ENCODE measurements at places on chromosomes 2 and 18.

DNA sequence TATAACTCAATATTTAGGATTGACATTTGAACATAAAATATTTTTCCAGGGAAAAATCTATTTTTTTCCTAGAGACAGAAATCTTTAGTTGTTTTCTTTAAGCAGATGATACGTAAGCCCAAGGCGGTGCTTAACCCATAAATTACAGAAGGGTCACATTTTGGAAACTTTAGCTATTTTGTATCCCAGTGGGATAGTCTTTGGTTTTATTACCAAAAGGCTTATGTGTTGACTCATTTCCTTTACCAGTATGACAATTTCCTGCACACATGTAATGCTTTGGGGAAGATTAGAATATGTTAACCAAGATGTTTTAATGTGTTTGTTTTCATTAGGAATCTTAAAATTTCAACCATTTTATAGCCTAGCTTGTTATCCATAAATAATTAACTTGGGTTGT lies 24.8 kb downstream of the DYNC1I2 start:
- no peak for DNase-seq

- no peak for DNase-seq
Measured at GRCh38 chr18:2978661-2979106, 34.3 kb downstream of the LPIN2 start.

- DNase-seq: no peak
Measured at GRCh38 chr2:127678531-127678930, 3.2 kb upstream of the LIMS2 start.

DNA sequence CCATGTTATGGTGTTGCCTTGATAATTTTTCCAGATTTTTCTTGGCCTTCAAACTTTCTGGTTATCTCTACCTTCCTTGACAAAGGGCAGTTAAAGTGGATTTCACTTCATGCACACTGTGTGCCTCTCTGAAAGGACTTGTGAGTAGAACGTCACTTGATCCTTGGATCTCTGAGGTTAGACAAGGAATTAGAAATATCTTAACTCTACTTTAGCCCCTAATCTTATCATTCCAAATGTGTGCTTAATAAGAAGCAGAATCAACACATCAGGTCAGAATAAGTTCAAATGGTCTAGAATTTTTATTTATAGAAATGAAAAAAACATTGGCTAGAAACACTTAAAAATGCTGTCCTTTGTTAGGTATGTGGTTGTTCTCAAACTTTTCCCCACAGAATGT lies 205.7 kb downstream of the TPGS2 start:
- no peak for DNase-seq

GRCh38 chr18:32461709-32462272 lies 8.9 kb downstream of the GAREM1 start:
- DNase-seq: no peak

GRCh38 chr2:171956135-171956825 lies 34.0 kb downstream of the HAT1 start:
- DNase-seq: no peak

DNA sequence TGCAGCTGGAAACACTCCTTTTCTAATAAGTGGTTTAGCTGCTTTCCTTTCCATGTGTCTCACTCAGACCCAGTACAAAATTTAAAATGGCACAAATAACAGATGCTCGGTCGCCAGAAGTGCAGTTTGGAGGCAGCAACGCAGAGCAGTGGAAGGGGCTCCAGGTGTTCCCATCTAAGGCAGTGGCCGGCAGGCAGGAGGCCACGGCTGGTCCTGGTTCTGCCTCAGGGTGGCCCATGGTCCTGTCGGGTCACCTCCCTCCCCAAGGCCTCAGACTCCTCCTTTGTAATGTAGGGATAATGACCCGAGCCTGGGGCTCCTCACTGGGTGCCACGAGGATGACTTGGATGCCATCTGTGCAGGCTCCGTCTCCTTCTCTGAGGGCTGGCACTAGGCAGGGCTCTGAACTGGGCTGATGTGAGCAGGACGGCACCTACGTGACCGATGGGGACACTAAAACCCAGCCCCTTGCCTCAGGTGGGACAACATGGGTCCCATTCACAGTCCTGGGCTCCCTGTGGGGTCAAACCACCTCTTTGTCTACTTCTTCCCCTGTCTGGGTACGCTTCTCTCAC lies 80.9 kb upstream of the SLC66A3 start:
- DNase-seq: no peak

- no peak for DNase-seq
Measured at GRCh38 chr2:239596792-239597191, 196.0 kb upstream of the HDAC4 start.

- no peak for DNase-seq
Measured at GRCh38 chr2:192645811-192646598, 451.3 kb upstream of the TMEFF2 start.

DNA sequence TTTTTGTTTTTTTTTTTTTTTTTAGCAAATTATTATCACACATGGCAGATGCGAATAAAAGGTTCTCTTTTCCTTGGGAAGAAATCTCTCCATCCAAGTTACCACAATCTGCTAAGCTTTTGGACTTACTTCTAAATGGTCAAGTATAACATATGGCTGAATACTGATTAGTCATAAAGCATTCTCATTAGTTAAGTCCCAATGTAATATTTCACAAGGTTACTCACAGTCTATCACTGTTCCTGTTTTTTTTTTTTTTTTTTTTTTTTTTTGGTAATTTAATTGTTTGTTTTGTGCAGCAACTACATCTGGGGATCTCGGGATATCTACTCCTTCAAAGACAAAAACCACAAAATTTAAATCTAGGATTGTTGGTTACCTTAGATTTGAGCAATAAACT lies 771.7 kb downstream of the CPS1 start:
- no peak for DNase-seq

DNA sequence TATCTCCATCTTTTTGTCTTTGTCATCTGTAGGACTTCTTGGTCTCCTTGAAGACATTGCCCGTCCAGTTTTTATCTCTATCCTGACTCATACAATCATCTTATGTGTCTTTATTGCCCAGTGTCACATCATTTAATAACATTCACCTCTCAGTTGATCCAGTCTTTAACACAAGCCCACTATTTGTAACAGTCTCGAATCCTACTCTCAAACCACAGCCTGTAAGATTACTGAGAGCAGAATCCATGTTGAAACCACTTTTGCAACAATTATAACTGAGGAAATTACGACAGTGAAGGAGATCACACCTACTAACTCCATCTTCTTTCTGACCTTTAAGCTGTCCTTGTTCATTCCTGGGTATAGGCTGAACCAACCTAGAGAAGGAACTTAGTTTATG lies 1206.0 kb upstream of the ZEB2 start:
- DNase-seq: no peak

DNA sequence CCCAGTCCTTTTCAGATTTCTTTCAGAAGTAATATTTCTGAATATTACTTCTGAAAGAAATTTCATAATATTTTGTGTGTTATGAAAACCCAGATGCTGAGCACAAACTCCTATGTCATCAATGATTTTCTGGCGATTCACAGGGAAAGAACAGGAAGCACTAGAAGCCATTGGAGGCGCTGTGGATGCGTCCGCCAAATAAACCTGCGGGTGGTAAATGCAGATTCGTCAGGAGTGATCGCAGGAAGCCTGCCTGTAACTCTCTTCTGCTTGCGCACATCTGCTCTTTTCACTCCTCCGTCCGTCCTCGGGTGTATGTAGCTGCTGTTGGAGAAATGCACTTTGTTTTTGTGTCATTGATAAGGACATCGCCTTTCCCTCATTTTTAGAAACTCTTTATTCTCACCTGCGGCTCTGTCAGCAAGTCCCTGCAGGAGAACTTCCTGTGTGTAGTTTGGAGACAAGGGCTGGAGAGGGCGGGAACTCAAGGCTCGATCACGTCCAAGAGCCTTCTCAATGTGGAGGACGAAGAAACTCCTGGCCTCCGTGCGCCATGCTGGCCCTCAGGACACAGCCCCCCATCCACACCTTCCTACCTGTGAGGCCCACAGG lies 483.8 kb downstream of the GALR1 start:
- no peak for DNase-seq

DNA sequence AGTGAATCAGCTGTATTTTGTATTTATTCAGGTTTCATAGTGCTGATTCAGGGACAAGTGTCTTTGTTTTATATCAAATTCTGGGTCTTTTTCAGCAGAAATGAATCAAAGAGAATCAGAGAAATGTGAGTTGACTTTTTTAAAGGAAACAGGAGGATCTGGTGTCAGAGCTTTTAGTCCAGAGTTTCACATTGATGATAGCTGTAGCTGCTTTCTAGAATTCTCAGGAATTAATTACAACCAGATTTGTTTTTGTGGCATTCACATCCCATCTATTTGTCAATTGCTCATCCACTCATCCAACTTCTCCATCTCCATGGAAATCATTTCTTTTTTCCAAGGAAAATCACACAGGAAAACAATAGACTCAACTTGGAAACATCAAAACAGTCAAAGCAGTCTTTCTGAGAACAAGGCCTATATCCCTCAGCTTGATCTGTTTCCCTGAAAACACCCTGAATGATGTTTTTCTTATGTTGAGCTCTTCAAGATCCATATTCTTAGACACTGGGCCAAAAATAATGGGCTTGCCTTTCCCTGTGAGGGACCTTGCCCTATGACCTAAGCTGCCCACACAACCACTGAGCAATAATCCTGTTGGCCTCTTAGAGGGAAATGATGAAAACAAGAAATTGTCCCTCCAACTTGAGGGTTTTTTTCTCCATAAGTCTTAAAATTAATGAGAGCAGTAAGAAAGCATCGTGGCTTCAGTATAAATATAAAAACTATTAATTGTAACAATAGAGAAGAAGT lies 249.5 kb upstream of the FN1 start:
- DNase-seq: no peak

- DNase-seq: no peak
Measured at GRCh38 chr2:172829229-172829628, 93.6 kb downstream of the RAPGEF4 start.

GRCh38 chr2:123179526-123179925 lies 845.6 kb upstream of the CNTNAP5 start:
- DNase-seq: no peak

GRCh38 chr2:216078776-216079175 lies 2.8 kb downstream of the PECR start:
- DNase-seq: no peak

- peak; percentile 48 for DNase-seq
Measured at GRCh38 chr2:190791347-190791975, 89.2 kb upstream of the GLS start.

- no peak for DNase-seq
Measured at GRCh38 chr18:35045121-35045520, 3.9 kb downstream of the MAPRE2 start.

DNA sequence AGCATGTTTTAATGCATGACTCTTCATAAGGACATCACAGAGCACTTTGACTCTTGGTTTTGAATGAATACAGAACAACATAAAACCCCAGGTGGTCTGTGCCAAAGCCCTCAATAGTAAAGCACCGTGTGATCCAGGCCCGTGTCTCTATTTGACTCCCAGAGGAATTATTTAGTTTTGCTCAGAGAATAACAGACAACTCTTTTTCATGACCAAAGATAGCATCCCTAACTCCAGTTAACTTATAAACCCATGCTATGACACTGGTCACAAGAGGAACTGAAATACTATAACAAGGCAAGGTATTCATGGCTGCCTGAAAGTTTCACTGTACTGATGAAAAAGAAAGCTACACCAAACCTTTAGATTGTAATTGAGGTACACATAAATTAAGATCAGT lies 128.4 kb downstream of the IKZF2 start:
- no peak for DNase-seq

DNA sequence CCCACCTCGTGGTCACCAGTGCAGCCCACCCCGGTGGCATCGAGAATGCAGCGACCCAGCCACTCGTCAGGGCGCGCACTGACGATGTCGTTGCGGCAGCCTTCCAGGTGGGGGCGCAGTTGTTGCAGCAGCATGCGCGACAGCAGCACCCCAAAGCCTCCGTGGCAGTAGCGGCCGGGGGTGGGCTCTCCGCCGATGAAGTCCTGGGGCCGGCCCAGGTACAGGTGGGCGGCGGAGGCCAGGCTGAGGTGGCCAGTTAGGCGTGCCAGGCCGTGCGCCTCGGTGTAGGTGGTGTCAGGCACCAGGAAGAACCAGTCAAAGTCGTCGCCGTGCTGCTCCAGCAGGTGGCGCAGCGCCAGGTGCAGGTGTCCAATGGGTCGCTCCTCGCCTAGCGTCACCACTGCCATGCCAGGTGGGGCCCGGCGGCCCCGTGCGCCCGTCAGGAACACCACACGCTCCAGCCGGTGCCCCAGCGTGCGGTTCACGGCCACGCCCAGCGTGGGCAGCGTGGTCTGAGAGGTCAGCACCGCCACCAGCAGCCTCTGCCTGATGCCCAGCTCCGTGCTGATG lies 1.9 kb downstream of the CHPF start:
- DNase-seq: peak; percentile 84

- no peak for DNase-seq
Measured at GRCh38 chr2:226185616-226186211, 613.9 kb downstream of the IRS1 start.
